ENCODE measurements at places on chromosomes 6 and 20.

DNA sequence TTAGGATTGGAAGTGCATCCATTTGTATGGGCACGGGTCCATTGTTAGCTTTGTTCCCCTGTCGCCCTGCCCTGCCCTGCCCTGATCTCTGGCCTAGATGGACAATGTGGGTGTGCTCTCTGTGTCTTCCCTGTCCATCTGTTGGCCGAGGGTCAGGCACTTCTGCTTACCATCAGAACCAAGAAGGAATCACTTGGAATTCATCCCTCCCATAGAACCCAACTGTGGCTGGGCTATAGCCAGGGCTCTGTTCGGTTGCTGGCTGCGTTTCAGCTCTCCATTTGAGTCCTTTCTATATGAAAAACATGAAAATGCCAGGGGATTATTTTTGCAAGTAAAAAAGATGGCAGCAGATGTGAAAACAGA is 26.6 kb upstream of the TULP4 start:
- no peak for DNase-seq

- DNase-seq = no peak
Observed at GRCh38 chr6:57158658-57159057, 13.5 kb upstream of the BAG2 start.

DNA sequence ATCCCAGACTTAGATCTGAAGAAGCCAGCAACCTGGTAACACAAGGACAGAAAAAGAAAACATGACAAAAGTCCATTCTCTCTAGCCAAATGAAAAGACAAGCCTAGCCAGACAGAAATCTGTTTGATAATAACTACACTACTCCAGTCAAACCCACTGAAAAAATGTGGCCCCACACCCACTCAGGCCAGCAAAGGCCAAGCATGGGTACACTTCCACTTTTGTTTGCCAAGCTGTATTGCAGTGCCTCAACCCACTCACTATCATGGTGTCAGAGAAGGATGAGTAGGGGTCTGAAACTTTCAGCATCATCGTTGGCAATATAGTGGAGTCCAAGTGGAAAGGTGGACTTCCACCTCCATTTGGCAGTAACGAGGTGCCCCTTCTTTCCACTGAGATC is 45.8 kb downstream of the EPM2A start:
- no peak for DNase-seq

DNA sequence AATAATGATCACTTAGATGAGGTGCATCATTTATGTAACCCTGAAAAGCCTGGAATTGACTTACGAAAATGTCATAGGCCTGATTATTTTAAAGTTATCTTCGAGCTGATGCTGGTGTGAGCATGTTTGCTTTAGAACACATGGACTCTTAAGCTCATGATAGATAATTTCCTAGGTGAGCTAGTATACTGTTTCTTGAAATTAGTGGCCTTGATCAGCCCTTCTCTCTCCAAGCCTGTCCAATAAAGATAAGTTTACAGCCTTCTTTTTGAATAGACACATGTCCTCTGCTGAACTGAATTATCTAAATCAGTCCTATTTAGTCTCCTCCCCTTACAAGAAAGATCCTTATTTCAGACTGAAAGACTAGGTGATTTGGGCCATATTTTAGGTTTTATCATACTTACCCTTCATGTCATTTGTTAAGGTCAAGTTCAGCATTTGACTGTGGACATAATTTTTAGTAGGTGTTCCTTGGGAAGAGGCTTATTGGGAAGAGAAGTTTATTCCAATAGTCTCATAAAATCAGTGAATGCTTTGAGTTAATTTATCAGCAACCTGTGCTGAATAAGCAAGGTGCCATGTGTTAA is 15.3 kb downstream of the FOXO3 start:
- no peak for DNase-seq

DNA sequence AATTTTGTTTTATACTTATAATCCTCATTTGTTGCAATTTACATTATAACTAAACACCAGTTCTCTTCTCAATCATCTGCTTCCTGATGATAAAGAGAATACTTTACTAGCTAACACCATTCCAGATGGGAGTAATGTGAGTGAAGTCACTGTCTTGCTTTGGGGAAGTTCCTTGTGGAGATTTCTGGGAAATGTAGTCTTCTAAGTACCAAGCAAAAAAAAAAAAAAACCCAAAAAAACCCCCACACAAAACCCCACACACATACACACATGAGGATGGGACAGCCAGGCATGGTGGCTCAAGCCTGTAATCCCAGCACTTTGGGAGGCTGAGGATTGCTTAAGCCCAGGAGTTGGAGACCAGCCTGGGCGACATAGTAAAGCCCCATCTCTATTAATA is 2.2 kb upstream of the SNPH start:
- DNase-seq = no peak

GRCh38 chr20:59730722-59731121 is 126.4 kb downstream of the PHACTR3 start:
- DNase-seq = no peak

GRCh38 chr6:36444470-36444869 is 1.7 kb downstream of the KCTD20 start:
- DNase-seq = no peak

DNA sequence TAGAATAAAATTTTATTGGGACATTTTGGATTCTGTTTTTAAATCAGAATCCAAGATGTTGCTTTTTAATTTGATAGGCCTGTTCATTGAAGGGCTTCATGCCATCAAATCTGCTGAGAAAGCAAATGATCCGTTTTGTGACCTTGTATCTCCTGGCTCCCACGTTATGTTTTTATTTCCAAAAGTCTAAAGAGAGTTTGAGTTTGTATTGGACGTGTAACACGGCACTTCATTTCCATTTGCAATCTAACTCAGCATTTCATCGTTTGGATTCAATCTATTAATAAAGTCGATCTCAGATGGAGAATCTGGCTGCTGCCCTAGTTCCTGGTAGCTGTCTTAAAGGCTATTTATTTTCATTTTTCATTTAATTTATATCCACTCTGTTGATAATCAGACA is 17.0 kb downstream of the KIF25 start:
- no peak for DNase-seq

GRCh38 chr20:57632286-57632685 is 12.1 kb upstream of the ZBP1 start:
- no peak for DNase-seq

- no peak for DNase-seq
Observed at GRCh38 chr20:59411170-59411569, 110.8 kb downstream of the EDN3 start.

- DNase-seq = no peak
Observed at GRCh38 chr20:47558295-47559066, 56.8 kb downstream of the NCOA3 start.

DNA sequence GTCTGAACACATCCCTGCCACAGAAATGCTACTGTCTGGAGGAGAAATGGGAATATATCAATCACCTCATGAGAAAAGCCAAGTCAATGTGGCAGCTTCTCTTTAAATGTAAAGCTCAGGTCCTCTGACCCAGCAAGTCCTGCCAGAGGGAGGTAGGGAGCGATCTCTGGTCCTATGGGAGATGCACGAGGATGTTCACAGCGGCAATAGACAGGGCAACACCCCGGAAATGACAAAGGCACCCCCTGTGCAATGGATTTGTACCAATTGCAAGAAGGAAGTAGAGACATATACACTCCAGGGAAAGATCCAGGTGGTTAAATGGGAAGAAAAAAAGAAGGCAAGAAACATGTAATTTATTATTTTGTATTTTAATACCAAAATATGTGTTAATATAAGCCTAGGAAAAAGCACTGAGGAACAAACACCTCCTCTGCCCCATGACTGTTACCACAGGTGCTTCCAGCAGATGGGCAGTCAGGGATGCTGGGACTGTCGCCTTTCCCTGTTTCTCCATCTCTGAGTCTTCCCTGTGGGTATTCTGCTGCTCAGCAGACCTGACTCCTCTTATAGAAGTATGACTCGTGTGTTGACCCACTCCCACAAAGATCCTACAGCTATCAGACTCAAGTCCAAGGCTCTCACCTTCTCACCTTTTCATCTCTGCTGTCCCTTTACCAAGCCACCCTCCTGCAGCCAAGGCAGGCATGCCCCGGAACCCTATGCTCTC is 20.8 kb downstream of the ATP9A start:
- DNase-seq = no peak

DNA sequence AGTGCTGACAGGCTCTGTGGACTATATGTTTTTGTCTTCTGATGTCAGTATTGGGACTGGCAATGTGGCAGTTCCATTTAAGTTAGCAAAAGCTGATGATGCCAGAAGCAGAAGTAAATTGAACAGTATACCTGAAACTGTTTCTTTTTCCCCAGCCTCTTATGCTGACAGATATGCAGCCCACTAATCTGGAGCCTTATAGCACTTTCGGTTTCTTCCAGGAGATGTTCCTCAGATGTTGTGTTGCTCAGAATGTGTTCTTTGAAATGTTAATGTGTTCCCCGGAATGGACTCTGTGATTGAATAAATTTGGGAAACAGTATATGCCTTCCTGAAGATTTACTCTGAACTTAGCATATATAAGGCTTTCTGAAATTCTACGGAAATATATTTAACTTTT is 80.7 kb upstream of the MRAP2 start:
- no peak for DNase-seq

DNA sequence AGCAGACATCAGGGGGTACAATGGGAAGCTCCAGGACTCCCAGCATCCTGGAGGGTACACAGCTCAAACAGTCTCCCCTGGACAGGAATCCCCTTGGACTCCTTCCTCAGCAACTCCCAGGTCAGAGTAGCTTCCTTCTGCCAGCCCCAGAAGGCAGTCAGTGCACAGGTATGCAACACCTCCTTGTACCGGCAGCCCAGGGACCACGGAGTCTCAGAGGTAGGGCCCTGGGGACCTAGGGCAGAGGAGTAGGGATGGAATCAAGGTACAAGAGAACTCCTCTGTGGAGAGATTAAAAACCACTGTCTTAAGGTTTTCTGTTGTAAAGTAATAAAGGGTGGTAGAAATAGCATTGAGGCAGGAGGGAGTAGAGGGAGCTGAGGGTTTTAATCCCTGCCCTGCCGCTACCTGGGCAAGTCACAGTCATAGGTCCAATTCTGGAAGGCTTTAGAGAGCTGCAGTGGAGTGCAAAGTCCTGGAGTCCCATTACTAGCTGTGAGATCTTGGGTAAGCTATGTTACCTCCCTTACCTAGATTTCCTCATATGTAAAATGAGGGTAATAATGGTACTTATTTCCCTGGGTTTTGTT is 7.5 kb downstream of the TP53TG5 start:
- no peak for DNase-seq

DNA sequence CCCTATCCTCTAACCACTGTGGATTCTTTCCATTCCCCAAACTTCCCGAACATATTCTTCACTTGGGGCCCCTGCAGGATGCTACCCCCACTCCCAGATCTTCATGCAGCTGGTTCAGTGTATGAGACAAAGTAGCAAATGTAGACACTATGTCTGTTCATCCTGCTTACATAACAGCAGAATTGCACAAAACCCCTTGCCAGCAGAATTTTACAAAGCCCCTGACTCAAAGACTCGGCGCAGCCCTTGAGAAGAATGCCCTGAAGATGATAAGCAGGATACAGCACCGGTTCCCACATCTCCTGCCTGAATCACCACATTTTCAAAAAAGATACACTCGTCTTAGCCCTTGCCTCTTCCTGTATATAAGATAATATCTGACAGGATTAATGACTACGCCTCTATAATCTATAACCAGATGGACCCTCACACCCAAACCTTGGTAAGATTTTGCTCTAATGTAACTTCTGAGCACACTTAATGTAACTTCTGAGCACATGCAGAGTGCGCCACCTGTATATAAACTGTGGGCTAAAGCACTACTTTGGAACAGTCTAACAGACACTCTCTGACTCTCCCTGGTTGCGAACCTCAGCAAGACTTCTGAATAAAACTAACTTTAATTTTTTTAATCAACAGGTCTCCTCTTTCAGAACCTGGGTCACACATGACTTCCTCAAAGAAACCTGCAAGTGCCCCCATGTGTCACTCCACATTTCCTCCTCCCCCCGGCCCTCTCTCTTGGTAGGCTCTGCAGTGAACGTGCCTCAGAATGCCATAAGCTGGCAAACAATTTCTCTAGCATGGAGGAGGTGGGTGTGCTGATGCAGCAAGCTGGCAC is 28.7 kb downstream of the RALGAPA2 start:
- DNase-seq = no peak

DNA sequence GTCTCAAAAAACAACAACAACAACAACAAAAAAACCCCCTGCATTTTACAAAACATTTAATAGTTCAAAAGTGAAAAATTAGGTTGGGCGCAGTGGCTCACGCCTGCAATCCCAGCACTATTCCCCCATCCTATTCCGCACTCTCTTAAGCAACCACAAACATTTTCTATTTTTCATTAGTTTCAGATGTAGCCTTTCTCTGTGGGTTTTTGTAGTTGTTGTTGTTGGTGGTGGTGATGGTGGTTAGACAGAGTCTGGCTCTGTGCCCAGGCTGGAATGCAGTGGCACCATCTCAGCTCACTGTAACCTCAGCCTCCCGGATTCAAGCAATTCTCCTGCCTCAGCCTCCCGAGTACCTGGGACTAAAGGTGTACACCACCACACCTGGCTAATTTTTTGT is 6.4 kb upstream of the GMNN start:
- DNase-seq = no peak

DNA sequence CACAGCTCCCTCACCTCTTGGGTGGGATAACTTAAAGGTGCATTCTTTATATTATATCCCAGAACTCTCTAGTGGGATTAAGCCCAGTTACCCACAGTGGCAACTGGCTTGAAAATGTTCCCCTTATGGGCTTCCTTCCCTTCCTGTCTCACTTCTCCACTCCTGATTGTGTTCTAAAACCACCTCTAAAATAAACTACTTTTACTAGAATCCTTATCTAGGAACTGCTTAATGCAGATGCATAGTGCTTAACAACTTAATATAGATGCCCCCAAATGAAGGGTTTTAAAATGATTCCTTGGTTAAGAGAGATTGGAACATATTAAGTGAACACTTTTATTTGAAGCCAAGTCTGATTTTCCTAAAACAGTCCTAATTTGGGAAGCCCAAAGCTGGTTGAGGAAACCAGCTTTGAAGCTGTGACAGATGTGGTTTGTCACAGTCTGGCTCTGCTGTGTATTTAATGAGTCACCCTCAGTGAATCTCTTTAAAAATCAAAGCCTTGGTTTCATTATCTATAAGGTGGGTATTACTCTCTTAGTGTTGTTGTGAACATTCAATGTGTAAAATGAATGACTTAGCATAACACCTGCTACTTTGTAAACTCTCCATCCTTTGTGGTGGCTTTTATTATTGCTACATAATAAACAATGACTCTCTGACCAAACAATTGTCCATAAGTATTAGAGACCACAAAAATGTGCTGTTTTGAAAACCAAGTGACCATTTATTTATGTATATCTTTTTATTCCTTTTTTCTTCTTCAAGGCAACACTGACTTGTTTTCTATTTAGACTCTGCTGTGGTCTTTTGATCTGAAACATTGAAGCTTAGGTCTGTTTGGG is 24.4 kb downstream of the PLCB1 start:
- peak; percentile 43 for DNase-seq

DNA sequence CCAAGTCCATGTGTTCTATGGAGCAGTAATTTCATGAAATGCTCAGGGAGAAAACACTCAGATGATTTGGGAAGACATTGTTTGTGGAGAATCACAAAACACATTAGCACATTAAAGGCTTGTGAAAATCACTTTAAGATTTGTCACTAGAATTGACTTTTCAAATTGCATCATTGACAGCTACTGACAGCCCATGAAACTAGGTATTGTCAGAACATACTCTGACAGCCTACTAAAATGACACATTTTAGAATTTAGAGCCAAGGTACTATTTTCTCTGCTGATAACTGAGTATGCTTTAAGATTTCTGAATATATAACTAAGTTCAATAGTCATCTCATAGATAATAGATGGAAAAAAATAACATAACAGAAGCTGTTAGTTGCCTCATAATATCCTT is 67.4 kb upstream of the FOXC1 start:
- no peak for DNase-seq

GRCh38 chr20:54717983-54718382 is 242.6 kb downstream of the DOK5 start:
- no peak for DNase-seq

GRCh38 chr6:32070814-32071543 is 32.8 kb downstream of the CYP21A2 start:
- DNase-seq = no peak
